CD4-positive, alpha-beta T cell treated with Interleukin-6 at 100 ng/mL for 8 hours (primary cell): ENCODE measurements at places on chromosomes 3 and 15.

- no peak for DNase-seq
Measured at GRCh38 chr15:89778861-89779260, 2.7 kb downstream of the MESP2 start.

GRCh38 chr3:193693774-193694173, 100.8 kb downstream of the OPA1 start:
- DNase-seq, result no peak

- no peak for DNase-seq
Measured at GRCh38 chr3:52688266-52688665, 2.4 kb downstream of the GNL3 start.

GRCh38 chr15:43550527-43551363, 33.3 kb downstream of the MAP1A start:
- no peak for DNase-seq

GRCh38 chr3:53817211-53817610, 29.0 kb downstream of the CHDH start:
- no peak for DNase-seq

GRCh38 chr3:22101811-22102210, 350.8 kb upstream of the ZNF385D start:
- no peak for DNase-seq

GRCh38 chr3:194756460-194756779, 70.7 kb downstream of the FAM43A start:
- no peak for DNase-seq

GRCh38 chr3:71708476-71709105, 16.6 kb downstream of the EIF4E3 start:
- no peak for DNase-seq
